ENCODE measurements at places on chromosomes 12 and 14.
A peak's percentile ranks its signal among the peaks of the same experiment; 100 is the strongest.

DNA sequence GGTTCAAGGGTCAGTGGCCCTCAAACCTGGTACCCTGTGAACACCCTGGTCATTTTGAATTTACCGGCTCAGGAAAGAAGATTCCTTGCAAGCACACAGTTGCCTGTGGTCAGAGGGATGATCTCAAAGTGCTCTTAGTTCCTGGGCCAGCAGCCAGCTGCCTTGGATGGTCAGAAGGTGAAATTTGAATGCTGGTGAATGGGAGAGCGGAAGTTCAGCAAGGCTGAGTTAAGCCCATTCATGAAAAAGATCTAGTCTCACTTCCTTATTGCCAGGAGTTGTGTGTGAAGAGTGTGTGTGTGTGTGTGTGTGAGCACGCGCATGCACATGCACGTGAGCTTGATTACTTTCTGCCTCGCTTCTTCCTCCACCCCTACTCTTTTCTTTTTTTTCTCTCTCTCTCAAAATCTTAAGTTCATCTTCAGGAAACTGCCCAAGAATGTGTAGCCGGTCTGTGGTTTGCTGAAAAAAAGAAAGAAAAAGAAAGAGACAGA, 155.5 kb upstream of the CCND2 start:
- no peak for DNase-seq

GRCh38 chr14:23259426-23259825, 21.7 kb downstream of the RNF212B start:
- no peak for DNase-seq

DNA sequence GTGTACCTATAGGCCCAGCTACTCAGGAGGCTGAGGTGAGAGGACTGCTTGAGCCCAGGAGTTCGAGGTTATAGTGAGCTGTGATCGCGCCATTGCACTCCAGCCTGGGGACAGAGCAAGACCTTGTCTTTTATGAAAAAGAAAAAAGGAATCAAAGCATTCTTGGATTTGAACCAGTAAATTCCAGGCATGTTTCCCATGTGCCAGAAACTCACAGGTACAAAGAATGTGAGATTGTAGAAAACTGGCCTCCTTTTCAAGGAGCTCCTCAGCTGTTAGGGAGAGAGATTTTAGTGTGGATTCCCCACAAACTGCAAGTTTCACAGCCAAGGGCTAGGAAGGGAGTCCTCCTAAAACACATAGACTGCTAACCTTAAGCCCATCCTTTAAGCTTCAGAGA, 95.0 kb downstream of the FOXN4 start:
- no peak for DNase-seq

DNA sequence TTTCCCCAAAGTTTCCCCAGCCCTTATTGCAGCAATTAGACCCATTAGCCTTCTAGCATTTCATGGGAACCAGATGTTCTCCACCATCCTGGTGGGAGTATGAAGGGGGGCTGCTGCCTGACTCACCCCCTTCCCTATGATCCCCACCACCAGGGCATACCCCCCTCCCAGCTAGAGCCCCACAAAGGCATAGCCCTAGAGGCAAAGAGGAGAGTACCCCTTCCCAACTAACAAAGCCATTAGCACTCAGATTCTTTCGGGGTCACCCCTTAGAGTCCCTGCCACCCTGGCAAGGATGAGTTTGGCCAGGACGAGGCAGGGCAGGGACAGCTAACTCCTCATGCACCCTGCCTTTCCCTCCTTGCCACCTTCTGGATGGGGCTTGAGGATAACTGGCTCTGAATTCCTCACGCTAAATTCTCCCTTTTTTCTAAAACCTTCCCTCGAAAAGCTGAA, 9.2 kb downstream of the RARG start:
- no peak for DNase-seq

DNA sequence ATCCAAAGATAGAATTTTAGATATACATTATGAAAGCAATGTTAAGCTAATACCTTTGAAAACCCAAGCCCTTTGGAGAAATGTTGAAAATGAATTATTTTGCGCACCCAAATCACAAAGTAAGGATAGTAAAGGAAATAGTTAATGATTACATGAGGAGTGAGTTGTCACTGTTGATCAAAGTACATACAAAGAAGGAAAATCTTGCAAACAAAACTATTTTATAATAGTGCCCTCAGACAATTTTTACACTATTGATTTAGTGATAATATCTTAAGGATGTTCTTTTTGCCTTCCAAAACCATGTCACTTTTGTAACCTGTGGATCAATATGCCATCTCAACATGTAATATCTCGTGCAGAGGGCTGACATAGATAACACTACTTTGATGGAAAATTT, 146.8 kb downstream of the DUSP6 start:
- no peak for DNase-seq

- peak; percentile 85 for DNase-seq
These were observed 5.0 kb downstream of the OR10AD1 start for GRCh38 chr12:48197971-48198671.

DNA sequence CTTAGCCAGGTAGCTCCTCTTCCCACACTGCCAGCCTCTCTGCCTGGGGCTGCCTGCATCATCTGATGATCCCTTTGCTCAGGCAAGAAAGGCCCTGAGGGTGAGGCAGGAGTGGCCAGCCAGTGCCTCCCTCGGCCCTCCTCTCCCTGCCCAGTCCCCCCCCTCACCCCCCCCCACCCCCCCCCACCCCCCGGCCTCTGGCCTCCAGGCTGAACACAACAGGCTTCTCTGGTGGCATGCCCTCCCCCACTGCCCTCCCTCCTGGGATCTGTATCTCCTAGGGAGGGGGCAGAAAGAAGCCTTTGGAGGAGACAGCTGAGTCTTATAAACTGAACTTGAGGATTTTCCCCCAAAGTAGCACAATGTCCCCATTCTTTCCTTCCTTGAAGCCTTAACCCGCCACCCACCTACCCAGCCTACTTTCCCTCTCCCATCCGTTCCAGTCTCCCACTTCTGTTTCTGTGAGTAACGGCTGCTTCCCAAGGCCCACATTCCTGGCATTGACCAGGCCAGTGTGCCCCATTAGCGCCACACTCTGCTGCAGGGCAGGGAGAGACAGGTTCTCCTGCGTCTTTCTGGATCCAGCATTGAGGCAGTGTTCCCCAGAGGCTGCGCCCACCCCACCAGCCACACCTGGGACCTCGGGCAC, 82.1 kb downstream of the B4GALNT3 start:
- DNase-seq: no peak

DNA sequence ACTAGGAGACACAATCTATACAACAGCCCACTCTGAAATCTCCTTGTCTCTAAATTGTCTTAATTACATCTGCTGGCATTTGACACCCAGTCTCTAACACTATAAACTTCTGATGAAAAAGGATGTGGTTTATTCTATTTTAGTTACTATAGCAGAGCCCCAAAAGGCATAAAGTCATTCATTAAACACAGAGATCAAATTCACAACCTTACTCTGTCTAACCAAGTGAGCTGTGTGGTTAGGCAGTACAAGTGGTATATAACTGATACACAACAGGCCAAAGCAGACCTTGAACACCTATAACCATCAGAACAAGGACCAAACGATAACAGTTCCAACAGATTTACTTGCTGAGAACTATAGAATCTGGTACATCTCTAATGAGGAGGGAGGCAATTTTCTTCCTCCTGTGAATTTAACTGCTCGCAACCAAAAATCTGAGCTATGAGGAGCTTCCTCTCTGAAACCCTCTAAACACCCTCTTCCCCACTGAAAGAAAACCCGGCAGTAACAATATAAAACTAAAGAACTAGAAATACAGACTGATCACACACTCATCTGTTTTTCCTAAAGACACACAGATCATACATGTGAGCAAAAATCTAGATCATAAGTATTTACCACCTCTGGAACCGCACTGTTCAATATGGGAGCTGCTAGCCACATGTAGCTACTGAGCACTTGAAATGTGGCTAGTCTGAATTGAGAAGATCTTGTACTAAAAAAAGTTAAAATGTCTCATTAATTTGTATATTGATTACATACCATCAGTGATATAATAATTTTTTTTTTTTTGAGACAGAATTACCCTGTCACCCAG, 17.7 kb downstream of the SPPL3 start:
- DNase-seq: no peak

- DNase-seq: no peak
These were observed 114.7 kb downstream of the DAAM1 start for GRCh38 chr14:59303216-59303615.

DNA sequence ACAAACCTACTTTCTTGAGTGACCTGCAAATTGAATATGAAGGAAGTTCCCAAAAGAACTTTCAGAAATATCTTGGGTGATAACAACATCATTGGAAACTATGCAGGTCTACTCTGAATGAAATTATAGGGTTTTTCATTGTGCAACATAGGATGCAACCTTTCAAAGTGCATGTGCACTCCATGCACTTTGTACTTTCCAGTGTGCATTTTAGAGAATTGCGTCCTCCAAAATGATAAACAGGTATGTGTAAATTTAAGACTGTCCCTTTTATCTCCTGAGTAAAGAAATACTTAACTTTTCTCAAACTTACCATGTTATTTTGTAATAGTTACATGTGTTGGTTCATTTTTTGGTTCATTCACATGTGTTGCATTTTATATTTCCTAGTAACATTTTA, 13.2 kb downstream of the SRSF5 start:
- DNase-seq: no peak

DNA sequence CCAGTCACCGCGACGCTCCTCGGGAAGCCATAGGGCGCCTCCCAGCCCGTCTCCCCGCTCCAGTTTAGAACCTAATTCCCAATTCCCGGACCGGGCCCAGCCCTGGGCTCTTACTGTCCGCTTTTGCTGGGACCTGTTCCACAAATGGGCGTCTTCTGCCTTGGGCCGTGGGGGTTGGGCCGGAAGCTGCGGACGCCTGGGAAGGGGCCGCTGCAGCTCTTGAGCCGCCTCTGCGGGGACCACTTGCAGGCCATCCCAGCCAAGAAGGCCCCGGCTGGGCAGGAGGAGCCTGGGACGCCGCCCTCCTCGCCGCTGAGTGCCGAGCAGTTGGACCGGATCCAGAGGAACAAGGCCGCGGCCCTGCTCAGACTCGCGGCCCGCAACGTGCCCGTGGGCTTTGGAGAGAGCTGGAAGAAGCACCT, 797 bp downstream of the UNG start:
- DNase-seq: no peak

- DNase-seq: no peak
These were observed 109.5 kb upstream of the TMPO start for GRCh38 chr12:98405805-98406366.

DNA sequence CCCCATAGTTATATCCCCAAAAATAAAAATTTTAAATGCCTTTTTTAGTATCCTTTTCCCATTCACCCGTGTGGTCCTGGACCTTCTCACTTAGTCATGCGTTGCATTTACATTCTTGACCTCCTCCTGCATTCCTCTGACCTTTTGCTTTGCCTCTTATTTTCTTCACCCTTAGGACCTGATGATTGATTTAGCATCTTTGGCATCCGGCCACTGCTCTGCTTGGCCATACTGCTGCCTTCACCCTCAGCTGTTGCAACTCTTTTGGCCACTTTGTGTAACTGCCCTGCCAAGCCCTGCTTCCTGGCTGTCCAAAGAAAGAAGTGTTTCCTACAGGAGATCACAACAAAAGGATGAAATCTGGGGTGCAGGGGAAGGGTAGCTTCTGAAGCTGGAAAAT, 48.8 kb upstream of the SLC38A4 start:
- no peak for DNase-seq

GRCh38 chr14:58109744-58110143, 42.3 kb downstream of the ARMH4 start:
- no peak for DNase-seq

DNA sequence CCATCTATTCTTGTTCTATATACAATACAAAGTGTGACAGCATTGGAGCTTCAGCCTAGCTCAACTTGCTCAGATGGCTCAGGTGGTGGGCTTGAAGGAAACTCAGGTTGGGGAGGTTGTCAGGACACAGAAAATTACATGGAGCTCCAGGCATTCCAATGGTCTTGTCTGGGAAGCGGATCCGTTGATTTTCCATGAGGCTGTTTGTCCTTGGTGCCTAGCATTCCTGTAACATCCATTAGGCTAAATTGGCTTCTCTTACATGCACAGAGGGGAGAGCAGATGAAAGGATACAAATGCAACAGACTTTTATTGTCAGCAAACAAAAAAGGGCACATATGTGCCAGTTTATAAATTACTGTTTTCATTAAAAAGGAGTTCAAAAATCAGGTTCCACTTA, 75.5 kb upstream of the OTX2 start:
- DNase-seq: no peak

DNA sequence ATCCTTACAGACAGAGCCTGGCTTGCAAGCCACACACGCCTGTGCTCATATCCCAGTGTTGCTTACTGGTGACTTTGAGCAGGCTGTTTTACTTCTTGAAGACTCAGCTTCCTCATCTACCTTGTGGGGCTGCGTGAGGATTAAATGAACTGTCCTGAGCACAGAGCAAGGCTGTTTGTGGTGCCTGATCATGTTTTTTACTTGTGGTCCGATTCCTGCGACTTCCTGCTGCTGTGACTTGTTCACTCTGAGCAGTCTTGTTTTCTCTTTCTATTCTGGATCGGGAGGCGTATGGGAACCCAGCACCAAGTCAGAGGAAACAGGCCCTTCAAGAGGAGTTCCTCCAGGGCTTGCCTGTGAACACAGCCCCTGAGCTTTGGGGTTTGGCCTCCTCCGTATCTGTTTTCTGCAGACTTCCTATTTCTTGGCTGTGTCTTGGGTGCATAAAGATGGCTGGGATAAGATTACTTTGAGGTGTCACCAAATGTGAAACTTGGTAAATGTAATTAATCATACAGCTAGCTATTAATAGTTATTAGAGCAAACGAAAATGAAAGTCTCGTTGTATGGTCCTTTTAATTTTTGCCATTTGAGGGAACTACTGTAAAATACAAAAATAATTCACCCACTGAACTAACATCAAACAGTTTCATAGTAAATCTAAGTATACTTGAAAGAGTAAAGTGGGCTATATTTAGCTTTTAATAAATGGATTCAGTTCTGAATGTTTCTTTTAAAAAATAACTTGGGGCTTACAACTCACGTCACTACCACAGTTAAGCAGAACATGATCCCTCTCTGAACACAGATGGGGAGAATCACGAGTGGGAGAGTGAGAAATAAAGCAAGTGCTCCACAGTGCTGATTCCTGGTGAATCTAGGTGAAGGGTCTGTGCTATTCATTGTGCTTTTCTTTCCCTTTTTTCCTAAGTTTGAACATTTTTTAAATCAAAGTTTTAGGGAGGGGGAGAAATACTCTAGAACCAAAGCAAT, 251.5 kb downstream of the FOXN3 start:
- DNase-seq: no peak

DNA sequence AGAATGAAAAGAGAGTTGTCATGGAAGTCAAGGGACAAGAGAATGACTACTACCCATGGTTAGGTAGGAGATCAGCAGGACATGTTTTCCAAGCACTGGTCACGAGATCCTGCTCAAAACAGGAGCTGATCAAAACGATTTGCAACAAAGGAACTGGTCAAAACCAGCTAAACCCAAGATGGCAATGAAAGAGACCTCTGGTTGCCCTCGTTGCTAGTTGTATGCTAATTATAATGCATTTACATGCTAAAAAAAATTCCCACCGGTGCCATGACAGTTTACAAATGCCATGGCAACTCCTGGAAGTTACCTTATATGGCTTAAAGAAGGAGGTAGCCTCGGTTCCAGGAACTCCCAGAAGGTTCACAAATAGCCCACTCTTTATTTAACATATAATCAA, 95.0 kb upstream of the OTX2 start:
- DNase-seq: no peak

All from stimulated activated CD4-positive, alpha-beta T cell treated with anti-CD3 and anti-CD28 coated beads, Interleukin-4, amount 100 ng/mL, for 4 hours (primary cell).